ENCODE measurements at places on chromosomes 2 and 18.

- DNase-seq, result no peak
Observed at GRCh38 chr2:980176-980575, 29.5 kb downstream of the SNTG2 start.

GRCh38 chr18:13221869-13222855, 3.6 kb downstream of the LDLRAD4 start:
- DNase-seq, result no peak

- no peak for DNase-seq
Observed at GRCh38 chr2:24343225-24343882, 17.0 kb downstream of the ITSN2 start.

GRCh38 chr2:148982282-148982681, 56.2 kb upstream of the LYPD6B start:
- DNase-seq, result no peak

- no peak for DNase-seq
Observed at GRCh38 chr2:205800224-205800623, 117.9 kb downstream of the NRP2 start.

DNA sequence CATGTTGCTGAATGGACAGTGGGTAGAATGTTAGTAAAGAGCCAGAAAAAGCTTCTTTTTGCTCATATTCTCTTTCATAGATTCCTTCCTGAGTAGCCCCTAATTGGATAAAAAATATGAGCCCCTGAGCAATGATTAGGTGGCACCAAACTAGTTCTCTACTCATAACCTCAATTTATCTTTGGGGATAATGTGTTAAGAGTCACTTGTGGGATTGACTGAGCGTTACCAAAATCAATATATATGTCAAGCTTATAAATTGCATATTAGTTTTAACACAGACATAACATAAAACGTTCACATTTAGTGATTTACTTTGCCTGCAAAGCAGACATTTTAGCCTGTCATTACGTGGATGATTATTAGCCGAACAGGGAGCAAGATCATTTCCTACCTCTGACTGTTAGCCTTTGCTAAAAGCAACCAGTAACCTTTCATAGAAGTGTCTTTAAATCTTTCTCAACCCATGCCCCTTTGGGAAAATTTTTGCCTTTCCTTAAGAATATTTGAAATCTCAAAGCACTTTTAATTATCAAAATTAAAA, 85.4 kb downstream of the ARHGAP28 start:
- no peak for DNase-seq

- DNase-seq, result no peak
Observed at GRCh38 chr2:2392332-2392731, 61.3 kb upstream of the MYT1L start.

- DNase-seq, result no peak
Observed at GRCh38 chr2:48713647-48714046, 41.9 kb downstream of the LHCGR start.

DNA sequence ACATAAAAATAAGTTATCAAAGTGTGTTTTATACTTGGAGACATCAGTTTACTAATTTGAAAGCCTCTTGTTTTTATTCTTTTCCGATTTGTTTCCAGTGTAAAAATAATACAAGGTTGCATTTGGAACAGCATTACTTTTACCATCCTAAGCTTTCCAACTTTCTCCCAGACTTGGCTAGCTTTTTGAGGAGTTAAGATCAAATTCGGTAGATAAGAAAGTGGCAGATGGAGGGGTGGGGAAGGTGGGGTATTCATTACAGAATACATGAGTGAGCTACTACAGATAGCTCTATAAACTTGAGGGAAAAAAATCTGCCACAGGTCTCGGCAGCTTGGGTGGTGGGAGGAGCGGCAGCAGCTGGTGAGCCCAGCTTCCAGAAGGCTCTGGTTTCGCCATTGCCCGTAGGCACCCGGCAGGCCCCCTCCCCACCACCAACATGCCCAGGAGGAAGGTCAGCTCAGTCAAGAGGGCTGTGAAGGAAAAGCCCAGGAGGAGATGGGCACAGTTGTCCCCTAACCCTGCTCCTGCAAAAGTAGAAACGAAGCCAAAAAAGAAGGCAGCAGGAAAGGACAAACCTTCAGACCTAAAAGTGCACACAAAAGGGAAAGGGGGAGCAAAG, 18.6 kb upstream of the RMC1 start:
- no peak for DNase-seq

- no peak for DNase-seq
Observed at GRCh38 chr18:75141734-75142133, 67.2 kb downstream of the PTGR3 start.

DNA sequence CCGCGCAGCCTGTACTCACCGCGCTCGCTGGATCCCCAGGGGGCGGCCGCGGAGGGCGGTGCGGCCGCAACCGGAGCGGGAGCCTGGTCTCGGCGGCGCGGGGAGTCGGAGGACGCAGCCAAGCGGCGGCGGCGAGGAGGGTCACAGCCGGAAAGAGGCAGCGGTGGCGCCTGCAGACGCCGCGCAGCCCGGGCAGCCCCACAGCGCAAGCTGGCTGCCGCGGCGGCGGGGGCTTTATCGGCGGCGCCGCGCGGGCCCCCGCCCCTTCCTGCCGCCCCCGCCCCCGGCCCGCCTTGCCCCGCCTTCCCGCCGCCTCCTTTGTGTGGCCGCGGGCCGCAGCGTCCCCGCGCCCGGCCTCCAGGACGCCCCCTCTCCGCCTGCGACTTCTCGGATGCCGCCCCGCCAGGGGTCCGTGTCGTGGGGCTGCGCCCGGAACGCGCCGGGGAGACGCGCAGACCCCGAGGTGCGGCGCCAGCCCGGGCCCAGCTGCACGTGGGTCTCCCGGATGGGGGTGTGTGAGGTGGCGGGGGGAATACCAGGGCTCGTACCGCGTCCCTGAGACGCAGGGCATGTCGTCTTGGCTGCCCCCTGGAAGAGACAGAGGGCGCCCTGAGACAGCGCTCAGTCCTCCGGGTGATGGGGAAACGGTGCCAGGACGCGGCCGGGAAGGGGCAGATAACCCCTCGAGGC, at the start of gene SERPINE2:
SERPINE2 (minus strand) TSS at position 207 of the 690 bp plus-strand sequence. CDS start 37,386 bp downstream, outside the sequence.
- DNase-seq, result peak; percentile 20

GRCh38 chr2:221513232-221513631, 58.9 kb downstream of the EPHA4 start:
- DNase-seq, result no peak

DNA sequence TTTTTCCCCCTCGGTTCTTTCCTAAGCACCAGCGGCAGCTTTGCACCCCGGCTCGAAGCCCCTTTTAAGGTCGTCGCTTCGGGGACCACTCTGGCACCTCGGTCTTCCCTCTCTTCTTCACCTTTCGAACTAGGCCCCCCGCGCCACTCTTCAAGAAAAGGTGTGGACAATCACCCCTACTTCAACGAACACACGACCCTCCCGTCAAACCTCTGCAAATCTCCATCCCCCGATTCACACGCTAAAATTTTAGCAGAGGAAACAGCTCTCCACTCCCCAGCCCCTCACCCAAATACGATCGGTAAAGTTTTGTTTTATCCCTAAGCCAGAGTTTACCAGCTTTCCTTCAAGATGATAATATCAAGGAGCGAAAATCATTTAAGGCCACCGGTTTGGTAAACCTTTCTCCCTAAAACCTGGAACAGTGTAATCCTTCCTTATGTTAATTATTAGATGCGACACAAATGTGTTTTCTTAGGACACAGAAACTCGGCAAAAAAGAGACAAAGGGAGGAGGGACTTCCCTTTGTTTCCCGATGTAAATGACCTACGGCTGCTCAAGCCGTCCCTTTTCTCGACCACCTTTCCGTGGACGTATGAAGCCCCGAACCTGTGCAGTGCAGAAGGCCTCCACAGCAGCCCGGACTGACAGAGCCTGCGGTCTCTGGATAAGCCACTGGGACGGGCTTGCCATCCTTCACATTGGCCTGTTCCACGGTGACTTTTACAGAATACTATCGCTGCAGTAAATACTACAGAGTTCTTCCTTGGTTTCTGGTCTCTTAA, 85.2 kb downstream of the RBMS1 start:
- no peak for DNase-seq

GRCh38 chr2:125516496-125517109, 1139.4 kb upstream of the GYPC start:
- DNase-seq, result no peak

- no peak for DNase-seq
Observed at GRCh38 chr2:169925968-169926367, 98.7 kb downstream of the UBR3 start.

DNA sequence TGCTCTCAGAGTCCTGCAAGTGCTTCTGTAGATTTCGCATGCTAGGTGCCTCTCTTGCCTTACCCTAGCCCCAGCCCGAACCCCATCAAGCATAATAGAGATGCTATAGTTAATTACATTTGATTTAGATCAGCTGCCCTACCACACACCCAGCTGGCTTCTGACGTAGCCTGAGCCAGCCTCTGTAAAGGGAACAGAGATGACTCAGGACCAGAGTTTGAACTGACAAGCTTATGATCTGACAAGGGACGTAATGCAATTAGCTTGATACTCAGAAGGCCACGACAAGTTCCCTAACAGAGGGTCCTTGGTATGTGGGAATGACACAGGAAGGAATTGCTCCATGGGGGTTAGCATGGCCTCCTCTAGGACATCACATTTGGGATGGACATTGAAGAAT, 126.6 kb downstream of the LRATD1 start:
- DNase-seq, result no peak

- DNase-seq, result no peak
Observed at GRCh38 chr18:28576941-28577340, 400.0 kb upstream of the CDH2 start.

DNA sequence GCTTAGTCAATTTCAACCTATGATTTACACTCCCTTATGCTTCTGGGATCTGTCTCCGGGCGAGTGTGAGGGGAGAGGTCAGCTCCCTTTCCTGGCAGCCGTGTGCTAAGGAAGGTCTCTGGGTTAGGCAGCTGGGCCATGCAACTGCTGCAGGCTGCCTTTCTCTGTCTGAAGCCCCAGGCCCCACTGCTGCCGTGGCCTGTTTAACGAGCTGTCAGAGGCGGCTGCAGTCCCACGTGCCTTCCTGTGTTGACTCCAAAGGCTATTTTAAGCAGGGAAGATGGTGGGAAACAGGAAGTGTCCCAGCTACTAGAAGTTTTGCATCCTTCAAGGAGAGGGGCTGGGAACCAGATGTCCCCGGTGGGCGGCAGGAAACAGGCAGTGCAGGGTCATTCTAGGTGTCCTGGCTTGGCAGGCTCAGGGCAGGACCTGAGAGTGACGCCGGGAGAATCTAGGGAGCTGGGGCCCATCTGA, 186.4 kb downstream of the TNS1 start:
- DNase-seq, result no peak

DNA sequence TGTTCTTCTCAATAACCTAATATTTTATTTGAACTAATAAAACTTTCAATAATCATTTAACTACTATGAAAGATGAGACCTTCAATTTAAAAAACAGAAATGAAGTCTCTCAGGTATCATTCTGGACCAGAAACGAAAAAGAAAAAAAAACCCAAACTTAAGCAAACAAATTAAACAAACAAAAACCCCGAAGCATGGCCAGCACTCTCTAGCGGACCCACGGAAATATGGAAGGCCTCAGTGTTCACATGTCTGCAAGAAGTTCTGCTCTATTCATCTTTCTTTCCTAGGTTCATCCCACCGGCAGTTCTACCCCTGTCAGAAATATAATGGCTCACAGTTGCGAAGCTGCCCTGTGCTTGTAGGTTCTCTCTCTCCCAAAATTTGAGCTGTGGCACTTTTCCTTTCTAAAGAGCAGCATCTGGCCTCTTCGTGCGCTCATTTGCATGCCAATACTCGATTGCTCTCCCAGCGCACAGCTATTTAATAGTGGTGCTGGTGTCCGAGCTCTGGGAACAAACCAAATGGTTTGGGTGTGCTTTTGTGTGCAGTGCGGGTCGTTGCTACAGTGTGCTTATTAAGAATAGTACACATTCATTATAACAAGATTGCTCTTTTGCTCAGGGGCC, 129.0 kb upstream of the ZEB2 start:
- DNase-seq, result no peak

DNA sequence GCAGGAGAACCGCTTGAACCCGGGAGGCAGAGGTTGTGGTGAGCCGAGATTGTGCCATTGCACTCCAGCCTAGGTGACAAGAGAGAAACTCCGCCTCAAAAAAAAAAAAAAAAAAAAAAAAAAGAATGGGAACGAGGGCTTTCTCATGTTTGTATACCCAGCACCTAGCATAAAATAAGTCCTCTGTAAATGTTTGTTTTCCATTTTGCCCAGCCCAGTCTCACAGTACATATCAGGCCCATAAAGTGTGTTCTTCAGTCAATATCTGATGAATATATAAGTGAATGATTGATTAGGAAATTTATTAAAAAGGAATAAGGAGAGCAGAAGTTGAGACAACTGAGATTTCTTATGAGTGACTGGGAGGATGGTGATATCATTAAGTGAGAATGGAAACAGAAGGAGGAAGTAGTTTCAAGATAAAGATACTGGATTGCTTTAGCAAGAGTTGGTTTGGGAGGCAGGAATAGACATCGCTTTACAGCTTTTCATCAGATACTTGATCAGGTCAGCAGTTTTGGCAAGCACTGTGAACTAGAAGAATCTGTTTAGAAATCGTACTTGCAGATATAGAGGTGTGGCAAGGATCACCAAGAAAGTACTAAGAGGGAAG, 327.5 kb downstream of the KIAA1328 start:
- no peak for DNase-seq

GRCh38 chr2:220510668-220511067, 883.2 kb downstream of the SLC4A3 start:
- DNase-seq, result no peak

DNA sequence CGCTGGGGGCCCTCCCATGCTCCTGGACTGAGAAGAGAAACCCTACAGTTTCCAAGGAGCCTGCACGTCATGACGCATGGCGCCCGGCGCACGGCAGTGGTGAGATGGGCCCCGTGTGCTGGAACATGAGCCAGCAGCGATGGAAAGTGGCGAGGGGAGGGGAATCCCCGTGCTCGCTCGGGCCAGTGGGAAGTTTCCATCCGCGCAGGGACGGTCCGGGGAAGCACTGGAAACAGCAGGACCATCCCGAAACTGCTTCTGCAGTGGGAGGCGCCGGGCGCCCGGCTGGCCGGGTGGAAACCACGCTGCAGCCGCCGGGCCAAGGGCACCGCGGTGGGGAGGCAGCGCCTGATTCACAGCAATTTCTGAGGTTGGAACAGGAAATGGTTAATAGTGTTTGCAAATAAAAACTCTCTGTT, 4.9 kb upstream of the PDCD1 start:
- DNase-seq, result peak; percentile 53

- no peak for DNase-seq
Observed at GRCh38 chr18:58539659-58540380, 89.1 kb downstream of the ALPK2 start.

- DNase-seq, result no peak
Observed at GRCh38 chr18:22572341-22572740, 154.6 kb upstream of the CTAGE1 start.

DNA sequence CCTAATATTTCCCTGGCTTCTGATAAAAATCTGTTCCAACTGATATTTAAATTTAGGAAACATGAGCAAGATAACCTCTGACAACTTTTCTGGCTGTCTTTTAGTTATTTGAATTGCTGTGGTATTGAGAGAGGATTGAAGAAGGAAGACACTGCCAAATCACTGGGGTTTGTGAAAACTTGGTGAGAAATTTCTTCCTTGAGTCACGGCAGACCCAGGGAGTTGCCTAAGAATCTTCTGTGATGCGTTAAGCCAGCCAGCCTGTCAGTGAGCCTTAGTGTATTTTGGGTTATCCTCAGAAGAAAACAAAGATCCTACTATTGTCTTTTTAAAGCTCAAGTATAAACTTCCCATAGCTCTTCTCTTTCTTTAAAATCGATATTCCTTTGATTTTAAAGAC, 17.5 kb upstream of the DOK6 start:
- no peak for DNase-seq

- no peak for DNase-seq
Observed at GRCh38 chr18:45682181-45682580, 41.8 kb upstream of the SLC14A1 start.

Data from CD4-positive, alpha-beta T cell treated with Interleukin-17A for 1 hour (primary cell).